Fibroblast of lung (primary cell): ENCODE measurements at places on chromosomes 5 and 9. TPM values are rescaled to one million over a fixed set of nuclear protein-coding genes. Genes with fewer than 3 reads are reported as not detected.

ARHGEF28 gene
- 2.3 and 3.5 TPM in 2 replicates for polyA plus RNA-seq

EIF4E1B gene
- not detected in 2 replicates for polyA plus RNA-seq

PLAC8L1 gene
- not detected in 2 replicates for polyA plus RNA-seq

PRDM9 gene
- not detected in 2 replicates for polyA plus RNA-seq

STPG3 gene
- polyA plus RNA-seq: not detected in 2 replicates

EGFL7 gene
- 2.5 and 4.2 TPM in 2 replicates for polyA plus RNA-seq

CDH10 gene
- polyA plus RNA-seq: 0.09 TPM in 1 of 2 replicates, not detected in the other

DNA sequence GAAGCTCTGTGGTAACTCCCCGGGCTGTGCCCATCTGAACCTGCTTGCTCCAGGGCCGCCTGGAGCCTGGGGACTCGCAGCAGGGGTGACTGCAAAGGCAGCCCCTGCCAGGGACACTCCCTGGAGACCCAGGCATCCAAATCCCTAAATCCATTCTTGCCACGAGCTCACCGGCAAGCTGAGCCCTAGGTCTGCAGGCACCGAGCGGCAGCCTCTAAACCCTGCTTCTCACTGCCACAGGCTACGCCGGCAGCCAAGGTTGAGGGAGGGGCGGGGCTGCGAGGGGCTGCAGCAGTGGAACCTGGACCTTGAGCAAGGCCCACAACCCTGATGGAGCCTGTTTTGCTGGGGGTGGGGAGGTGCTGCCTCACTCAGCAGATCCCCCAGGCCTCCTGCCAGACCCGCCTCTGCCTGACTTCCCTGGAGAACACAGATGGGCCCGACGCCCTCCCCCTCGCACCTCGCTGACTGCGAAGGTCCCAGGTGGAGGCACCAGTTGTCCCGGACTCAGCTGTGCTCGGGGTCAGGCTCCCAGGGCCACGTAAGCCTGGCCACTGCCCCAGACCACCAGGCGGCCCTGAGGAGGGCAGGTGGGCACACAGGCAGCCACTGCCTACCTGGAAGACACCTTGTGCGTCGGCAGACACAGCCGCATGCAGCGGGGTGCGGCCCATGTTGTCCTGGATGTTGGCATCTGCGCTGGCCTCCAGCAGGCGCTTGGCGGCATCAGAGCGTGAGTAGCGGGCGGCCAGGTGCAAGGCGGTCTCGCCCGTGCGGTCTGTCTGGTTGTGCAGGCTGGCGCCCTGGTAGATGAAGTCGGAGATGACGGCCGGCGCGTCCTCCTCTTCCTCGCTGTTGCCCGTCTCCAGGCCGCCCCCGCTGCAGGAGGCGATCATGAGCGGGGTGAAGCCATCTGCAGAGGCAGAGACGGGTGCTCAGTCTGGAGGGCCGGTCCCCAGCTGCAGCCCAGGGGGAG, 17.4 kb upstream of the SEC16A start:
- no peak overlapping the region for H3K4me3 ChIP-seq
- no peak for DNase-seq
- no peaks in the 10 kb centered on the region for H3K27me3 ChIP-seq
- no peaks in the 10 kb centered on the region for H3K4me1 ChIP-seq

DNA sequence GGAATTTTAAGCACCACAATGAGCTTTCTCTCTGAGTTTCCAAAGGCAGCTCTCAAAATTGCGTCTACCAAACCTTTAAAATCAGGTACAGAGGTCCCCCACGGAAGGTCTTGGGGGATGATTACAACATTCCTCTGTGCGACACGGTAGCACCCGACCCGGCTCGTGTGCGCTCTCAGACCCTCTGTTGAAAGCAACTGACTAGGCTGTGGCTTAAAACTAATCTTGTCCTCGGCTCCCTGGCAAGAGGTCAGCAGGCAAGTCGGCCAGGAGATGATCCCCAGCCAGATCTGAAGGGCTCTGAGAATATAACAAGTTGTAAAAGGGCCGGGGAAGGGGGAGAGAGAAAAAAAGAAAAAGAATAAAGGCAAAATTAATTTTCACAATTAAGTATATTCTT, 92.6 kb upstream of the LMX1B start:
- no peaks in the 10 kb centered on the region for H3K36me3 ChIP-seq
- H3K4me3 ChIP-seq: no peak overlapping the region
- peaks cover 8% of the 10 kb centered on the region for H3K4me1 ChIP-seq
- DNase-seq: no peak
- no peak overlapping the region for H3K27ac ChIP-seq

DNA sequence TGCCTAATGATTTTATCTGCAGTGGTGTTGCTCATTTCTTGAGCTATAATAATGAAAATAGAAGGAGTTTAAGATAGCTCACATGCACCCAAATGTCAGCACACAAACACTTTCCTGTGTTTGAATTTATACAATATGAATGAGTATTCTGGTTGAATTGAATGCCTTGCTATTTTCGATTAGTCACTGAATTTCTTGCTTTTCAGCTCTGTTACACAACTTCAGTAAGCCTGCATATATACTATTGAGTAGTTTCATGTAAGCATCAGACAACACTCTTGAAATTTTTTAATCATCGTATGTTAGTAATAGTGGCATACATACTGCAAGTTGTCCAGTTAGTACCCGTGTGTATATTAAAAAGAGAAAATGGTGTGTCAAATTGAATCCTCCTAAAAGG, 281.5 kb upstream of the GRIA1 start:
- no peaks in the 10 kb centered on the region for H3K4me1 ChIP-seq
- no peak overlapping the region for H3K4me3 ChIP-seq
- H3K27ac ChIP-seq: no peak overlapping the region
- no peak for DNase-seq
- no peaks in the 10 kb centered on the region for H3K36me3 ChIP-seq

DNA sequence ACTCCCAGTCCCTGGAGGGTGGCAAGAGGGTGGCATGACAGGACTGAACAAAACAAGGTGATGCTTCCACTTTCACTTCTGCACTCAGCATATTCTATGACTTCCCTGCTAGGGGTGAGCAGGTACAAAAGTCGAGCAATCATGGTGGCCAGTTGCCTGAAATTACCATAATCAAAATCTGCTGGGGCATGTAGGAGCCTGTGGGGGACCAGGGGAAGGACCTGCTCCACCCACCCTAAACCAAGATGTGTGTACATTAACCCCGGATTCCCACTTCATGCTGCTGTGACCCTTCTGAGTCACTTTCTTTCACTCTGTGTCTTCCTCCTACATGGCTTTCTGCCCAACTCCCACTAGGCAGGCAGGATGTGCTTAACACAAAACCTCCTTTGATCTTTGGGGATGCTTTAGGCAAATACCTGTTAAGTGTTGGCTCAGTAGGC, 73.3 kb upstream of the PHF24 start:
- H3K27ac ChIP-seq: no peak overlapping the region
- H3K4me3 ChIP-seq: no peak overlapping the region
- no peaks in the 10 kb centered on the region for H3K27me3 ChIP-seq
- no peaks in the 10 kb centered on the region for H3K36me3 ChIP-seq

GRCh38 chr5:157933005-157933404, 74.1 kb upstream of the CLINT1 start:
- no peak for DNase-seq
- H3K4me1 ChIP-seq: no peaks in the 10 kb centered on the region
- H3K4me3 ChIP-seq: no peak overlapping the region

DNA sequence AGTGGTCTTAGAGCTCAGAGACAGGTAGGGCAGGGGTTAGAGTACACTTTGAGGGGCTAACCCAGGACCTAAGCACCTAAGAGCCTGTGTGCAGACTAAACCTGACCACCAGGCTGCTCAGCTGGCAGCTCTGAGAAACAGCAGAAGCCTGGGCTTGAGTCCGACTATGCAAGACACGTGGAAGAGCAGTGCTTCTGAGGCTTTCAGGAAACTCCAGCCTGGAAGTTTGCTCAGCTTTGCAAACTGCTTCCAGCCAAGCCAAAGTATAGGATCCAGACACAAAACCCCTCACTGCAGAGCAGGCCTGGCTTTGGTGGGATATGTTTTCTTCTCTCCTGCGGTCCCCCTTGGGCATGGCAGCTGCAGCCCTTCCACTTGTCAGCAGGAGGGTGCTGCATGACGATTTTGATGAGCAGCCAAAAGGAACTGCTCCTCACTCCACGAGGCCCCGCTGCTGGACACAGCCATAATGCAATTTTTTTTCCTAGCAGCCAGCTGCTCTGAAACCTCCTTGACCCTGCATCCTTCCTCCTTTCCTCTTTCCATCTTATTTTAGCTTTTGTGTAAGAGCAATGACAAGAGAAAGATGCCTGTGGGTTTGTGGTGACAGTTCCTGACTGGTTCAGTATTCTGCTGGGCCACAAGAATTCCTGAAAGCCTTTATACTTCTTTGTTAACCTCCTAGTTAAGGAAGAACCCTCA, 123.1 kb downstream of the LIFR start:
- H3K27ac ChIP-seq: peak overlapping the region; percentile 52
- H3K36me3 ChIP-seq: no peaks in the 10 kb centered on the region
- no peak overlapping the region for H3K4me3 ChIP-seq
- H3K27me3 ChIP-seq: no peaks in the 10 kb centered on the region
- peak; percentile 95 for DNase-seq

DNA sequence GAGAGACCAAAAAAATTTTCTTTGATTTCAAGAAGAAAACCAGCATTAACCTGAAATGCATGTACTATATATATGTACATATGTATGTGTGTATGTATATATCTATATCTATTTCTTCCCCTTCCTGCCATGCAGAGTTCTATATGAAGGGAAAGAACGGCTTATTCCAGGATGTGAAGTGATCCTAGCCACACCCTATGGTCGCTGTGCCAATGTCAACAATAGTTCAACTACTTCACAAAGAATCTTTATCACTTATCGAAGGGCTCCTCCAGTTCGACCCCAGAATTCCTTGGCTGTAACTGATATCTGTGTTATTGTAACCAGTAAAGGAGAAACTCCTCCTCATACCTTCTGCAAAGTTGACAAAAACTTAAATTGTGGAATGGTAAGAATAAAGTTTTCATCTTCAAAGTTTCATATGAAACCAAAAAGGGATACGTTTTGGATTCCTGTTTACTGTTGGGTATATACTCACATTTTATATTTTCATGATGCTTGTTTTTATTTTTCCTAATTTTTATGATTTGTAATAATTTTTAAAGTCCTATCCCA, 56.2 kb downstream of the DENND4C start:
- no peaks in the 10 kb centered on the region for H3K4me1 ChIP-seq
- no peaks in the 10 kb centered on the region for H3K36me3 ChIP-seq
- H3K4me3 ChIP-seq: no peak overlapping the region
- H3K27me3 ChIP-seq: no peaks in the 10 kb centered on the region
- DNase-seq: peak; percentile 33

GRCh38 chr5:151553130-151553670, 37.9 kb downstream of the FAT2 start:
- no peak overlapping the region for H3K4me3 ChIP-seq
- H3K27ac ChIP-seq: no peak overlapping the region
- H3K4me1 ChIP-seq: no peaks in the 10 kb centered on the region

DNA sequence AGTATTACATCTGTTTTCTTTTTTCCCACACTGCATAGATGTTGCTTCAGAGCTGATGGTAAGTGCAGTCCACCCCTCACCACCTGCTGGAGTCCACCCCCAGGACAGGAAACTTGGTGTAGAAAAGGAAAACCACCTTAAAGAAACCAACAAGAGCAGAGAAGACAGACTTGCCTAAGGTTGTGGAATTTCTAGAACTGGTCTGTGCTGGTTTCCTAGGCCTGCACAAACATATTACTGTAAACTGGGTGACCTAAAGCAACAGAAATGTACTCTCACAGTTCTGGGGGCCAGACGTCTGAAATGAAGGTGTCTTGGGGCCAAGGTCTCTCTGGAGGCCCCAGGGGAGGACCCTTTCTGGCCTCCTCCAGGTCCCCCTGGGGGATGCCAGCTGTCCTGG, 293.4 kb upstream of the IRX1 start:
- no peaks in the 10 kb centered on the region for H3K4me1 ChIP-seq
- H3K4me3 ChIP-seq: no peak overlapping the region
- no peak overlapping the region for H3K27ac ChIP-seq
- H3K27me3 ChIP-seq: no peaks in the 10 kb centered on the region
- no peaks in the 10 kb centered on the region for H3K36me3 ChIP-seq

GRCh38 chr5:53211799-53212198, 102.2 kb upstream of the MOCS2 start:
- H3K4me1 ChIP-seq: no peaks in the 10 kb centered on the region
- no peak overlapping the region for H3K27ac ChIP-seq
- DNase-seq: peak; percentile 3
- no peak overlapping the region for H3K4me3 ChIP-seq

DNA sequence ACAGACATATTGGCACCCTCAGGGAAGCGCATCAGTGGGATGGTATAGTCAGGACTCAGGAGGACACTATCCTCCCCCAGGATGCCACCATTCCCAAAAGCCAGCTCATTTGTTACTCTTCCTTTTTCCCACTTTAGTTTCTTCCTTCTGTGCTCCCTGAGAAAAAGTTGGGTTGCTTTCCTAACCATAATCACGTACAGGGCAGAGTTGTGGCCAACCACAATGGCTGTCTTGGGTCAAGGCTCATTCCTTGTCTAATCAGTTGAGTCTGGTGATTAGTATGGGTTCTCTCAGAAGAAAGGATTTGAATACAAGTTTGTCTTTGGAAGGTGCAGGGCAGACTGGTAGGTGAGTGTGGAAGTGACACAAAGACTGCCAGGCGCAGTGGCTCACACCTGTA, 26.6 kb upstream of the ATP6V1G1 start:
- peaks cover 6% of the 10 kb centered on the region for H3K27me3 ChIP-seq
- no peak overlapping the region for H3K4me3 ChIP-seq
- no peak for DNase-seq
- H3K4me1 ChIP-seq: no peaks in the 10 kb centered on the region
- H3K36me3 ChIP-seq: no peaks in the 10 kb centered on the region

- no peak overlapping the region for H3K27ac ChIP-seq
- no peaks in the 10 kb centered on the region for H3K27me3 ChIP-seq
- DNase-seq: no peak
- H3K36me3 ChIP-seq: no peaks in the 10 kb centered on the region
These were observed 2041.4 kb upstream of the CDH9 start for GRCh38 chr5:29079771-29080170.

- no peak overlapping the region for H3K27ac ChIP-seq
- no peak overlapping the region for H3K4me3 ChIP-seq
- no peaks in the 10 kb centered on the region for H3K27me3 ChIP-seq
- no peaks in the 10 kb centered on the region for H3K4me1 ChIP-seq
These were observed 123.5 kb downstream of the SMARCA2 start for GRCh38 chr9:2138646-2139045.

DNA sequence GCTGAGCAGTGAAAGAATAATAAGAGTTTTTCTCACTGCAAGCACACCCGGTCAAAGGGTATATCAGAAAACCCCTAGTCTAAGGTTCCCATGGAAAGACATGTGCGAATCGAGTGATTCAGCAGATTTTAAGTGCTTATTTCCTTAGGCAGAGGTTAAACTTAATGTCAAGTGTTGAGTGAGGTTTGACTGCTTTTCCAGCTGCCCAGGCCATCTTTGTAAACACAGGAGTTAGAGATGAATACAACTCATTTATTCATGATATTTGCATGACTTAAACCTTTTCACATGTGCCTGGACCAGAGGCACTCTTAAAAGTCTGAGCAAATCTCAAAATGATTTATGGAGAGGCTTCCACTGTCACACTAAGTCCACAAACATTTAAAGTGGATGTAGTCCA, 137.8 kb upstream of the RGMB start:
- peaks cover 11% of the 10 kb centered on the region for H3K4me1 ChIP-seq
- no peak overlapping the region for H3K4me3 ChIP-seq
- no peak overlapping the region for H3K27ac ChIP-seq
- H3K27me3 ChIP-seq: no peaks in the 10 kb centered on the region
- no peaks in the 10 kb centered on the region for H3K36me3 ChIP-seq
- DNase-seq: peak; percentile 76
